ENCODE measurements at places on chromosomes 5 and 9.

- DNase-seq: no peak
These were observed 794 bp upstream of the LRRC14B start for GRCh38 chr5:190366-191035.

DNA sequence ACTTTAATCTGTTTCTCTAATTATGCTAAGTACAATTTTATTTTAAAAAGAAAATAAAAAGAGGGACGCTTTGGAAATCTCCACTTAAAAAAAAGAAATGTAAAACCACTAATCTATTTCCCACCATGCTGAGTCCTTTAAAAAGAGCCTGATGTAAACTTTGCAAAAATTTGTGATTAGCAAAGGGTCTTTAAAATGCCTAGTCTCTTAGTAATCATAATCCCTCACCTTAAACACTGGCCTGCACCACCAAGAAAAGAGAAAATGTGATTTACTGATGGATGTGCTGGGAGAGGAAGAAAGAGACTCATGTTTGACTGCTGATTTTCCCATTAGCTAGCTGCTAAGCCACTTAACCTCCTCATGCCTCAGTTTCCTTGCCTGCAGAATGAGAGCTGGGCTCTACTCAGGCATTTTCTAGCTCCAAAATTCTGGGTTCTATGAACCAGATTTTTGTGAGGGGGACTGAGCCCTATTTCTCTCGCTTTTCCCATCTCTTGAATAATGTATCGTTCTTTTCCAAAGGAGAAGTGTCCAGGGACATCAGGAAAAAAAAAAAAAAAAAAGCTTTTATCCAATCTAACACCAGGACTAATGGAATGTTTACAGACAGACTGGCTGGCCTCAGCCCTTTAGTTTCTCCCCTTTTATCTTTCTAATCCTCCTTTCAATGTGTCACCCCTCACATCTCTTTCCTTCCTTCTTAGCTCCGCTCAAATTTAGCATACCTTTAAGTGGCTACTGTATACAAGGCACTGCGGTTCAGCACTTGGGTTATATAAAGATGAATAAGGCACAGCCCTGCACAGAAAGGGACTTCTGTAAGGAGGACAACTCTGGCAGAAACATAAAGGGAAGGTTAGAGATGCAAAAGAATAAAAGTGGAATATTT, 312.4 kb downstream of the ARL15 start:
- DNase-seq: no peak

DNA sequence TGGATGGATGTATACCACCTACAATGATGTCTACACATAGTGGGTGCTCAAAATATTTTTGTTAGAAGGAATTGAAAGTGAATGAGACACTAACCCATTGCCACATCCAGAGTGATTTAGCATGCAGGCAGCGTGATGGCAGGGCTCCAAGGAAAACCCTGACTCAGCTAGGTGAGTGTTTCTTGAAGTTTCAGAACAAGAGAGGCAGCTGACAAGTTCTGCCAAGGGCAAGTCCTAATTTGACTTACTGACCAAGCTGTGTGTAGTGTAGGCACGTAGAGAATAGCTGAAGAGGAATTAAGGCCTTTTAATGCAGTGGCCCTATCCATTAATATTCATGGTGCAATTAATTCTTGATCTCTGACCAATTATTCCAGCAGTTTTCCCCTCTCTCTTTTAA, 107.8 kb upstream of the ATP10B start:
- DNase-seq: no peak

GRCh38 chr9:16152276-16153101, 599.6 kb downstream of the CCDC171 start:
- DNase-seq: no peak

DNA sequence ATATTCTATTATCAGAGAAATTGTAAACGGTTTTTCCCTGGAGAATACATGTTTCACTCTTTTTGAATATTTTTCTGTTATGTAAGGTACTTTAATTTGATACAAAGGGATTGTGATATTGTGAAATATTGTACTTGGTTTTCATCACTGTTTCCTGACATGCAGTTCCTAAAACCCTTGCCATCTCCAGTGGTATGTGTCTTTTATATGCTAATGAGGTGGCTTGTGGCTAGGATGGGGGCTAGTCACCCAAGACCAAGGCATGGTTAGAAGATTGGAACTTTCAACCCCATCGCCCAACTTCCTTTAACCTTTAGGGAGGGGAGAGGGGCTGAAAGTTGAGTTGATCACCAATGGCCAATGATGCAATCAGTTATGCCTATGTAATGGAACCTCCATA, 160.6 kb downstream of the TAF11L14 start:
- DNase-seq: no peak
